Mucosa of gallbladder (tissue), 1 donor: ENCODE measurements at places on chromosomes 13 and 19. TPM values are rescaled to one million over a fixed set of nuclear protein-coding genes. Genes with fewer than 3 reads are reported as not detected.

The SCGB2B2 gene
- 1.0 TPM for total RNA-seq

The CSNK1G2 gene
- 77.5 TPM for total RNA-seq

The CRTC1 gene
- total RNA-seq: 23.6 TPM

The PBX4 gene
- 9.9 TPM for total RNA-seq

The PNMA8B gene
- total RNA-seq: 5.3 TPM

The KLF1 gene
- not detected for total RNA-seq

The CEBPA gene
- 22.2 TPM for total RNA-seq

The SBSN gene
- not detected for total RNA-seq

The IGFL4 gene
- not detected for total RNA-seq

- no peak for DNase-seq
Observed at GRCh38 chr19:35471946-35472345, 18.3 kb downstream of the KRTDAP start.

DNA sequence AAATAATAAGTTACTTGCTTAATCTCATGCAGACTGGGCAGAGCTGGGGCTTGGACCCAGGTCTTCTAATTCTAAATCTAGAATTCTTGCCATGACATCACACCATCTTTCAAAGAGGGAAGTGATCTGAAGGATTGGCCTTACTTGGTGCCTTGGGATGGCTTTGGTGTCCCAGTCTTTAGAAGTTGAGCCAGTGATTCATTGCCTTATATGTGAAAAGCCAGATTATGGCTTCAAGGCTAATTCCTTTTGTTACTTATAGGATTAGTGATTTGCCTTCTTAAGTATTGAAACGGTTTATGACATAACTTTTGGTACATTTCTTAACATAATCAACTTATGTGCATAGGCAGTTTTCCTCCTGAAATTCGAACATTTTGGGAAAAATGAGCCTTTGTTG lies 14.9 kb downstream of the COG3 start:
- DNase-seq: no peak

DNA sequence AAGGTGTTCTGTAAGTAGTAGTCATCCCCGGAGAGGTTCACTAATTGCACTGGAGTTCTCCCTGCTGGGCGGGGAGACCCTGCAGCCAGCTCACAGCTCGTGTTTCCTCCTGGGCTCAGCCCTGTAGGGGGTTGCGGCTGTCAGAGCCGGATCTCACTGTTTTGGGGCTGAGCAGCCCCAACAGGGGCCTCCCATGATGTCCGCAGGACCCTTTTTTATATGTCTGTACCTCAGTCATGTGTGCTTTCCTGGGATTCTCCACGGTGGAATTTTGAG lies 130.2 kb upstream of the MCF2L start:
- no peak for DNase-seq

DNA sequence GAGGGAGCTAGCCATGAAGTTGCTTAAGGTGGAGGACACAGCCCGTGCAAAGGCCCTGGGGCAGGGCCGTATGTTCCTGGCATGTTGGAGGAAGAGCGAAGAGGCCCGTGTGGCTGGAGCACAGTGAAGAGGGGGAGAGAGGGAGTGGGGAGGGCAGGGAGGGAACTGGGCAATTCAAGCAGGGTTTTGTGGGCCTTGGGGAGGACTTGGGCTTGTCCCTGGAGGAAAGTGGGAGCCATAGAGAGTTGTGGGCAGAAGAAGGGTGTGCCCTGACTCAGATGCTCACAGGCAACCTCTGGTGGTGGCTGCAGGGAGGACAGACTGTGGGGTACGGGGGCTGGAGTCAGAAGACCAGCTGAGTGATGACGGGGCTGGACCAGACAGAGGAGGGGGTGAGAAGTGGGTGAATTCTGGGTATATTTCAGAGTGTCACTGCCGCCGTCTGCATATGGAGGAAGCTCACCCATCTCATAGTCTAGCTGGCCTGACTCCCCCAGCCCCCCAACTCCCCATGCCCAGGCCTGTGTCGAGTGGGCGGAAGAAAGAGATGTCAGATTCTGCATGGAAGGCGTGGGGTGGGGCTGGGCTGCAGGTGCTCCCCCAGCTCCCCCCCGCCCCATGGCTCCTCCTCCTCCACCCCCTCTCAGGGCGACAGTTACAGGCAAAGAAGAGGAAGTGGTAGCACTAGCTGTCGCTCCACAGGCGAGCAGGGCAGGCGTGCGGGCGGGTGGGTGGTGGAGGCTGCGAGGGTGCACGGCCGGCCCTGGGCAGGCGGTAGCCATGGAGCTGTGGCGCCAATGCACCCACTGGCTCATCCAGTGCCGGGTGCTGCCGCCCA lies at the start of gene VAV1:
VAV1 (plus strand) TSS at position 681 of the 838 bp plus-strand sequence; CDS start at position 781, 100 bp downstream.
- DNase-seq: peak; percentile 60

DNA sequence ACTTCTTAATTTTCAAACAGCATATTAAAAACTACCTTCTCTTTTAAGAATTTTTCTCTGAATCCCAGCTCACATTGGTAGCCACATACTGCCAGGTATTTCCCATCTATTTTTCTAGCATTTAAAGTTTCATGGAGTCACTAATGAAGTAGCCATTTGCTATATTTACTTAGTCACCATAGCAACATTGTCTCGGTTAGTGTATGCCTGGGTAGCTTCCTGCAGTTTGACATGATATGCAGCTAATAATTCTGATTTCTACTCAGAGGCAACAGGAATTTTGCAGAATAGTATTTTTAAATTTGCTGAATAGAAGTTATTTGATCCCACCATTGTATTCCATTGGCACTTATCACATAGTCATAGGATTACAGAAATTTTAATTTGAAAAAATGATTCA lies 30.9 kb upstream of the KCTD4 start:
- DNase-seq: no peak

DNA sequence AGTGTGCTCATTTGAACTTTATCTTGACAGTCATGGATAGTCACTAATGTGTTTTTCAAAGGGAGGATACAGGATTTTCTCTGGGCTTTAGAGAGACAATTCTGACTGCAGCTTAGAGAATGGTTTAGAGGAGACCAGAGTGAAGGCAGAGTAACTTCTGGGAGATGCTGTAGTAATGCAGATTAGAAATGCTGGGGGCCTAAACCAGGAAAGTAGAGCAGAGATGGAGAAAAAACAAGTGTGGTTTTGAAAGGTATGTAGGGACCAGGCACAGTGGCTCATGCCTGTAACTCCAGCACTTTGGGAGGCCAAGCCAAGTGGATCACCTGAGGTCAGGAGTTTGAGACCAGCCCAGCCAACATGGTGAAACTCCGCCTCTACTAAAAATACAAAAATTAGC lies 18.3 kb upstream of the CEBPA start:
- DNase-seq: no peak

DNA sequence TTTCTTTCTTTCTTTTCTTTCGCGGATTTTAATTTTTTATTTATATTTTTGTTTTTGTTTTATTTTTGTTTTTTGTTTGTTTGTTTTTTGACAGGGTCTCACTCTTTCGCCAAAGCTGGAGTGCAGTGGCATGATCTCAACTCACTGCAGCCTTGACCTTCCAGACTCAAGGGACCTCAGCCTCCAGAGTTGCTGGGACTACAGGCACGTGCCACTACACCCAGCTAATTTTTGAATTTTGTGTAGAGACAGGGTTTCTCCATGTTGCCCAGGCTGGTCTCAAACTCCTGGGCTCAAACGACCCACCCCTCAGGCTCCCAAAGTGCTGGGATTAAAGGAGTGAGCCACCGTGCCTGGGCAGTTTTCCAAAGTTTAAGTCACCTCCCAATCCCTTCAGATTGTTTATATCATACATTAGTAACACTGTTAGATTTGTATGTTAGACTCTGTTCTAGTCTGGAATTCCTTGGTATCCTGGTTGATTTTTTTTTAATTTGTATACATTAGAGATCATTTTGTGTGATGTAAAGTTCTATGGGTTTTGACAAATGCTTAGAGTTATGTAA lies 597.3 kb downstream of the DCT start:
- DNase-seq: no peak

DNA sequence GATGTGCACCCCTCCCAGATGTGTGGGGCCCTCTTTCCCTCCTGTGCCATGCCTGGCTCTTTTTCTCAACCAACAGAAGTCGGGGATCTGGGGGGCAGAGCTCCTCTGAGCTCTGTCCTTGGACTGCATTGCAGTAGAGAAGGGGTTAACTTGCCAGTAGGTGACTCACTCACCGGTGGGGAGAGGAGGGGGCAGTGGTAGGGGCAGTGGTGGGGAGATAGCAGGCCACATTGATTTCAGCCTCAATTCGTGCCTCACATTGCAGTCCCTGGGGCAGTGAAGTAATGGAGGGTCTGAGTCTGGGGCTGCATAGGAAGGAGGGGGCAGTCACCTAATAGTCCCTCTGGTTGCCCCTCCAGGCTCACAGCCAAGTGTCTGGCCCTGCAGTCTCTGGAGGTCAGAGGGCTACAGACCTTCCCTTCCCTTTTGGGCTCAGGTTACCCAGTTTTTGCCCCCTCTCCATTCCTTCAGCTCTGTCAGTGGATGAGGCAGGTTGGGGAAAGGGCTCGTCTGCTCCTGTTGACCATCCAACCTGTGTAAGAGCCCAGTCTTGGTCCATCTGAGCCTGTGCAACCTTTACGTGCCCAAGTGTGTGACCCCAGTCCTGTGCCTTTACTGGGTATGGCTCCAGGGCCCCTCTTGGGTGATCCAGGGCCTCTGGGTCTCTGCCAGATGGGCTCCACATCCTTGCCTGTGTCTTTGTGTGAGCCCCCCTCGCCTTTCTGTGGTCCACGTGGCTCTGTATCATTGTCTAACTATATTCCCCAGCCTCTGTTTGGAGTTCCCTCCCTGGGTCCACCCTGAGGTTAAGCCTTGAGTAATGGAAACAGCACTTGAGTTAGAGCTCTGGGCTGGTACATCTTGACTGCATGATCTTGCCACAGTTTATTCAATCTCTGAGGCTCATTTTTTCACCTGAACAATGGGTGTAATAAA lies 13.0 kb downstream of the CIC start:
- DNase-seq: no peak

DNA sequence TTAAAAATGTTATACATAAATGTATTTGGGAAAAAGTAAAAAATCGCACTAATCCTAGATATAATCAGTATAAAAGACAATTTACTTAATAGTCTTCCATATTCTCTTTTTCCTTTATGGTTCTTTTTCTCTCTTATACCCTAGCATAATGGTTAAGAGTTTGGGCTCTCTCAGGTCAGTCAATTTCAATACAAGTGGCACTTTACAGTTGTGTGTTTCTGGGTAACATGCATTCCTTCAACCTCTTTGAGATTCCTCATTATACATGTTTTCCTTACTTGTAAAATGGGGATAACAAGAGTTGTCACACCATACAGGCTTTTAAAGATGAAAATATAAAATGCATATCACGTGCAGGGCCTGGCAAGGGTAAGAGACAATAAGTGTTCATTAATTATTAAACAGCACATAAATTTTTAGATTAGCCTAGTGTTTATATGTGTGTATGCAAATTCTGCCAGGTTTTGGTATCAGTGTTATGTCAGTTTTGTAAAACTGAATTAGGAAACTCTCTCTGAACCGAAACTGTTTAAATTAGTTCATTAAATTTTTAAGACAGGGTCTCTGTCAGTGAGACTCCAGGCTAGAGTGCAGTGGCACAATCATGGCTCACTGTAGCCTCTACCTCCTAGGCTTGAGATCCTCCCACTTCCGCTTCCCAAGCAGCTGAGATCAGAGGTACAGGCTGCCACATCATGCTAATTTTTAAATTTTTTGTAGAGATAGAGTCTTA lies 49.8 kb downstream of the ELF1 start:
- DNase-seq: no peak

- DNase-seq: no peak
Observed at GRCh38 chr13:104705031-104705750, 1639.0 kb upstream of the SLC10A2 start.

DNA sequence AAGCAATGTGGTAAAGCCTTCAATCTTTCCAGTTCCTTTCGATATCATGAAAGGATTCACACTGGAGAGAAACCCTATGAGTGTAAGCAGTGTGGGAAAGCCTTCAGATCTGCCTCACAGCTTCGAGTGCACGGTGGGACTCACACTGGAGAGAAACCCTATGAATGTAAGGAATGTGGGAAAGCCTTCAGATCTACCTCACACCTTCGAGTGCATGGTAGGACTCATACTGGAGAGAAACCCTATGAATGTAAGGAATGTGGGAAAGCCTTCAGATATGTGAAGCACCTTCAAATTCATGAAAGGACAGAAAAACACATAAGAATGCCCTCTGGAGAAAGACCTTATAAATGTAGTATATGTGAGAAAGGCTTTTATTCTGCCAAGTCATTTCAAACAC lies 15.6 kb upstream of the ZNF763 start:
- no peak for DNase-seq

GRCh38 chr19:3612901-3613741 lies 6.4 kb upstream of the TBXA2R start:
- no peak for DNase-seq

DNA sequence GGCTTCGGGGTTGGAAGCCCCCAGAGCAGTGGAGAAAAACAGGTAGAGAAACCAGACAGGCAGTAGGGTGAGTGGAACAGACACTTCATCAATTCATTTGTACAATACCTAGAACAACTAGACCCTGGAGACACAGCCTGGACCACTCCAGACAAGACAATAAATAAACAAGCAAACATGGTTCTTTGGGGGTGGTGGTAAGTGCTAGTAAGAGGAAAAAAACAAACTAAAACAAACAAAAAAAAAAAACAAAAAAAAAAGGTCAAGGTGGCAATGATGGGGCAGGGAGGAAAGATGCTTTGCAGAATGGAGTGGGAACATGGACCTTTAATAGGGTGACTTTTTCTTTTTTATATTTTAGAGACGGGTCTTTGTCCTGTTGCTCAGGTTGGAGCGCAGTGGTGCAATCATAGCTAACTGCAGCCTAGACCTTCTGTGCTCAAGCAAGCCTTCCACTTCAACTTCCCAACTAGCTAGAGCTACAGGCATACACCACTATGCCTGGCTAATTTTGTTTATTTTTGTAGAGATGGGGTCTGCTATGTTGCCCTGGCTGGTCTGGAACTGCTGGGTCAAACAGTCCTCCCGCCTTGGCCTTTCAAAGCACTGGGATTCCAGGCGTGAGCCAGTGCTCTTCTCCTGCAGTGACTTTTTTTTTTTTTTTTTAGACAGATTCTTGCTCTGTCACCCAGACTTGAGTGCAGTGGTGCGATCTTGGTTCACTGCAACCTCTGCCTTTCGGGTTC lies 3.1 kb downstream of the JUNB start:
- no peak for DNase-seq

DNA sequence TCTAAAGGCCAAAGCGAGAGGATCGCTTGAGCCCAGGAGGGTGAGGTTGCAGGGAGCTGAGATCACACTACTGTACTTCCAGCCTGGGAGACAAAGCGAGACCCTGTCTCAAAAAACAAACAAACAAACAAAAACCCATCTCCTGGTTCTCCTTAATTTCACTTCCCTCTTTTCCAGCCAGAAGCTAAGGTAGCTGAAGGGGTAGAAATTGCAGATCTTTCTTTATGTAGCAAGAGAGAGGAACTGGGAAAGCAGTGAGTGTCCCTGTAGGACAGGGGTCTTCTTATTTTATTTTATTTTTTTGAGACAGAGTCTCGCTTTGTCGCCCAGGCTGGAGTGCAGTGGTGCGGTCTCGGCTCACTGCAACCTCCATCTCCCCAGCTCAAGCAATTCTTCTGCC lies 4.5 kb upstream of the TSPAN16 start:
- DNase-seq: no peak

- no peak for DNase-seq
Observed at GRCh38 chr13:40422588-40423235, 243.7 kb downstream of the FOXO1 start.

- no peak for DNase-seq
Observed at GRCh38 chr13:77696879-77697216, 639 bp upstream of the SLAIN1 start.

- no peak for DNase-seq
Observed at GRCh38 chr19:51760697-51761356, at the start of gene FPR2. Gene FPR2, plus strand, starts transcription at chr19:51761180. Its CDS starts 7,479 bp downstream, at chr19:51768659.
